ENCODE measurements at places on chromosomes 6 and 20.

GRCh38 chr6:142075516-142076101 lies 57.1 kb upstream of the GJE1 start:
- no peaks in the 10 kb centered on the region for H3K27me3 ChIP-seq
- DNase-seq, result no peak
- H3K4me1 ChIP-seq, result no peaks in the 10 kb centered on the region
- H3K27ac ChIP-seq, result no peak overlapping the region
- no peaks in the 10 kb centered on the region for H3K36me3 ChIP-seq
- H3K4me3 ChIP-seq, result no peak overlapping the region

DNA sequence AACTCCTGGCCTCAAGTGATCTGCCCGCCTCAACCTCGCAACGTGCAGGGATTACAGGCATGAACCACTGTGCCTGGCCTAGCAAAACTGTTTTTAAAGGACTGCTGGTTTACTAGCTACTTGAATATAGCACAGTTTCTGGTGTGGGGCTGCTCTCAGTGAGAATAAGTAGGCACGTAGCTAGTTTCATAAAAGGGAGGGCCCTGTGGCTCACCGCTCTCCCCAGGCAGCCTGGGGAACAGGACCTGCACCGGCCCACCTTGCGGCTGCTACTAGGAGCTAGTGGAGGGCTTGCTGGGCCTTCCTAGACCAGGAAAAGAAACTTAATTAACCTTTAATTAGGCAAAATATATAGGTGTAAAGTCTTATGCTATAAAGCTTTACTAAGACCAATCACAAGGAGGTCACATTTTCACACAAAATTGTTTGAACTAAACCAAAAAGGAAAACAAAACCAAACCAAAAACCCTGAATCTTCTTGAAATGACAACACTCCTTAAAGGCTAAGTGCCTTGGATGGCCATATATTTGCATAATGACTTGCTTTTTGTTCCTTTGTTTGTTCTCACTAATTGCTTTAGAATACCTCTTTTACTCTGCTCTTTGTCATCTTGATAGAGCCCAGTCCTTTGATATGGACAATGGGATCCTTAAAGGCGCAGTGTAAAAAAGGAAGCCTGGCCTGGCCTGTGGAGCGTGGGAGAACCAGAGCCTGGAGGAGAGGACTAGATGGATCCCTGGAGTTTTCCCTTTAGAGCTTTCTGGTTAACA lies 69.5 kb upstream of the SAMD5 start:
- H3K27ac ChIP-seq, result no peak overlapping the region
- H3K27me3 ChIP-seq, result no peaks in the 10 kb centered on the region
- H3K4me1 ChIP-seq, result peaks cover 4% of the 10 kb centered on the region
- DNase-seq, result no peak
- H3K36me3 ChIP-seq, result no peaks in the 10 kb centered on the region

DNA sequence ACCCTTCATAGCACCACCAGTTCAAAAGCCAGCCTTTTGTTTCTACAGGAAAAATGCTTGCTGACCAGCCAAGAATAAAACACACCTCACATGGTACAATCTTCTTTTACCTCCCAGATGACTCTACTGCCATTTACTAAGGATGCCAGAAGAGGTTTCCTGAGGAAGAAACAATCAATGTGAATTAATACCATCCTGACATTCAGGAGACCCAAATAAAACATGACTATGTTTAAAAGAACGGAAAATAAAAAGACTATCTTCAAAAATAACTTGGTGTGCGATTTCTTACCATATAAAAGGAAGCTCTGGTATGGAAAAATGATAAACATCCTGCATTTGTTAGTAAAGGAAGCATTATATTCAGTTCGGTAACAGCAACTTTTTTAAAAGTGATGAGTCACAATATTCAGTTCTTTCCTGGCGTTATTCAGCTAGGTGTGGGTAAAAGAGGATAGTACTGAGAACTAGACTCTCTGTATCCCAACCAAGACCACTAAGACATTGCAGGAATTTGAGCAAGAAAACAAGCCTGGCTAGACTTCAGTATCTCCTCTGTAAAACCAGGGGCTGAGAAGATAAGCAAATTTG lies 16.3 kb downstream of the COL21A1 start:
- no peak overlapping the region for H3K27ac ChIP-seq
- peaks cover 11% of the 10 kb centered on the region for H3K4me1 ChIP-seq
- H3K27me3 ChIP-seq, result no peaks in the 10 kb centered on the region
- no peak overlapping the region for H3K4me3 ChIP-seq

DNA sequence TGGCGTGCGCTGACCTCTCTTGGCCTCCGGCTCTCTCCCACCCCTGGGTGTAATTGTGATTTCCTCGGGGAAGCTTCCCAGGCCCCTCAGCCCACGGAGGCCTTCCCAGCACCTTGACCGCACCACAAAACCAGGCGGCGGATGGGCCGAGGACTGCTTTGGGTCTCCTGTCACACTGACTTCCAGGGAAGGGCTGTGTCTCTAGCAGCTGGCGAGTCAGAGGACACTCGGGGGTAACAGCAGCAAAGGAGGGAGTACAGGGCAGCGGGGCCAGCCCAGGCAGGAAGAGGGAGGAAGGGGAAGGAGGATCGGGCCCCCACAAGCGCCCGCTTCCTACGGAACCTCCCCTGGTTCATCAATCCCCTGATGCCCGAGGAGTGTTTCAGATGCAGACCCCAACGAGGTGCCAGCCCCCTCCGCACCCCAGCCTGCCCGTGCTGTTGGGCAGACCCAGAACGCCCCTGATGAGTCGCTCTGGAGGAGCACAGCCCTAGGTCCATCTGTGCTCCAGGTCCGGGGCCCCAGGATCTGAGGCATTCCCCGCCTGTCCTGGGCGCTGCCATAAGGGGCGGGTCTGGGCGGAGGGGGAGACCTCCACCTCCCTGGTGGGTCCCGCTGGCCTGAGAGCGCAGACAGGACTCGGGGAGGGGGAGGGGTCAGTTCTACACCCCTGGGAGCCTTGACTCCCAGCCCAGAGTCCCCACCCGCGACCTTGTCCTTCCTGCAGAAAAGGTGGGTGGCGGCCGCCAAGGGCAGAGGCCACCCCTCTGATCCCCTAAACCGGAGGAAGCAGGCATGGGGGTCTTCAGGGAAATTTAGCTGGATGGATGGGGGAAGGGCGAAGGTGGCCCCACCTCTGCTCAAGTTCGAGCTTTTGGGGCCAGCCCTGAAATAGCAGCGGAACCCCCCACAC lies 956 bp downstream of the CHRNA4 start:
- peaks cover 15% of the 10 kb centered on the region for H3K4me1 ChIP-seq
- peaks cover 95% of the 10 kb centered on the region for H3K27me3 ChIP-seq
- no peak overlapping the region for H3K27ac ChIP-seq
- H3K36me3 ChIP-seq, result no peaks in the 10 kb centered on the region
- DNase-seq, result no peak
- no peak overlapping the region for H3K4me3 ChIP-seq

GRCh38 chr6:139153855-139154254 lies 19.0 kb downstream of the HECA start:
- peak overlapping the region; percentile 57 for H3K27ac ChIP-seq
- H3K27me3 ChIP-seq, result no peaks in the 10 kb centered on the region
- no peaks in the 10 kb centered on the region for H3K36me3 ChIP-seq
- H3K4me3 ChIP-seq, result no peak overlapping the region

Measured in esophagus squamous epithelium (tissue), 5 donors.